ENCODE measurements at places on chromosomes 3 and 15.

DNA sequence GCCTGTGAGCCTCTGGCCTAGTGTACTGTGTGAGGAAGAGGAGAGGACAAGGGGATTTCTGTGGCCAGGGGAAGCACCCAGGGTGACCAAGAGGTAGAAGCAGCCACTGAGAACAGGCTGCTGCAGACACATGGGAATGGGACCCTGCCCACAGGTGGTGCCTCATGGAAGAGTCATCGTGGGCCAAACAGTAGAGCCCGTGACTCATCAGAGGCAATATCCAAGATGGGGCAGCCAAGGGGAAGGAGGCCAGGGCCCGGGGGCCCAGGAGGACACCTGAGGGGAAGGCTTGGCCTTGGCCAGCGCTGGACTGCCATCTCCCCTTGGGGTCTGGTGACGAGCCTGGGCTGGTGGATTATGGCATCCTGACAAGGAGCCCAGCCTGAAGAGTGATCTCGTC, 275.0 kb upstream of the LYSMD4 start:
- no peak for DNase-seq

- no peak for DNase-seq
These were observed 58.5 kb downstream of the ECT2 start for GRCh38 chr3:172808969-172809546.

DNA sequence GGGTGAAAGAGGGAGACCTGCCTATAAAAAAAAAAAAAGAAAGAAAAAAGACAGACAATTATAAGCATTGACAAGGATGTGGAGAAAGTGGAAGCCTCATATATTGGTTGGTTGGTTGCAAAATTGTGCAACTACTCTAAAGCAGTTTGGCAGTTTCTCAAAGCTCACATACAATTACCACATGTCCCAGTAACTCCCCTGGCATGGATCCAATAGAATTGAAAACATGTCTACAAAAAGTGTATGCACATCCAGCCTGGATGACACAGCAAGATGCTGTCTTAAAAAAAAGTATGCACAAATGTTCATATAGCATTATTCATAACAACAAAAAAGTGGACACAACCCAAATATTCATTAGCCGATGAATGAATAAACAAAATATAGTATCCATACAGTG, 19.5 kb downstream of the SETMAR start:
- DNase-seq, result no peak

DNA sequence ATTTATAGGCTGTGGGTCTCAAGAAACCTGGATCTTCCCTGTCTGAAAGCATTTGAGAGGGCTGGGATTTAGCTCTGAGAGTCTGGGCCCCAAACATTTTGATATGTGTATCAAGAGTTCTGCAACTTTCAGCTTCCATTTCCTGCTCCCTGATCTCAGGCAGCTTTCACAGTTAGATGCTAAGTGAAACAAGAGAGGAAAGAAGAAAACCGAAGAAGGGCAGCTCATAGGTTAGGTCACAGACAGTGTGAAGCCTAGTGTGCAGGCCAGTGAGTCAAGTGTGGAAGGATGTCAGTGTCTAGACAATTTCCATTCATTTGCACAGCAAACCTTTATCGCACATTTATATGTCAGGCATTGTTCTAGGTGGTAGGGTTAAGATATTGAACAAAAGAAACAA, 173.6 kb upstream of the PROK2 start:
- no peak for DNase-seq

GRCh38 chr3:161673866-161674265, 177.3 kb downstream of the OTOL1 start:
- DNase-seq, result no peak

DNA sequence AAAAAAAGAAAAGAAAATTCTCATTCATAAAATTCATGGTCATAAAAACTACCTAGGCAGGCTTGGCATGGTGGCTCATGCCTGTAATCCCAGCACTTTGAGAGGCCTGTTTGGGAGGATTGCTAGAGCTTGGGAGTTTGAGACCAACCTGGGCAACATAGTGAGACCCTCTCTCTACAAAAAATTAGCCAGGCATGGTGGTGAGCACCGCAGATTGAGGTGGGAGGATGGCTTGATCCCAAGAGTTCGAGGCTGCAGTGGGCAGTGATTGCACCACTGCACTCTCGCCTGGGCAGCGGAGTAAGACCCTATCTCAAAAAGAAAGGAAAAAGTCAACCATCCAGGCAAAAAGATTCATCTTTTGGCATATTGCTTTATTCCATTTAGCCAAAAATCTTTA, 58.5 kb downstream of the MEIS2 start:
- no peak for DNase-seq

DNA sequence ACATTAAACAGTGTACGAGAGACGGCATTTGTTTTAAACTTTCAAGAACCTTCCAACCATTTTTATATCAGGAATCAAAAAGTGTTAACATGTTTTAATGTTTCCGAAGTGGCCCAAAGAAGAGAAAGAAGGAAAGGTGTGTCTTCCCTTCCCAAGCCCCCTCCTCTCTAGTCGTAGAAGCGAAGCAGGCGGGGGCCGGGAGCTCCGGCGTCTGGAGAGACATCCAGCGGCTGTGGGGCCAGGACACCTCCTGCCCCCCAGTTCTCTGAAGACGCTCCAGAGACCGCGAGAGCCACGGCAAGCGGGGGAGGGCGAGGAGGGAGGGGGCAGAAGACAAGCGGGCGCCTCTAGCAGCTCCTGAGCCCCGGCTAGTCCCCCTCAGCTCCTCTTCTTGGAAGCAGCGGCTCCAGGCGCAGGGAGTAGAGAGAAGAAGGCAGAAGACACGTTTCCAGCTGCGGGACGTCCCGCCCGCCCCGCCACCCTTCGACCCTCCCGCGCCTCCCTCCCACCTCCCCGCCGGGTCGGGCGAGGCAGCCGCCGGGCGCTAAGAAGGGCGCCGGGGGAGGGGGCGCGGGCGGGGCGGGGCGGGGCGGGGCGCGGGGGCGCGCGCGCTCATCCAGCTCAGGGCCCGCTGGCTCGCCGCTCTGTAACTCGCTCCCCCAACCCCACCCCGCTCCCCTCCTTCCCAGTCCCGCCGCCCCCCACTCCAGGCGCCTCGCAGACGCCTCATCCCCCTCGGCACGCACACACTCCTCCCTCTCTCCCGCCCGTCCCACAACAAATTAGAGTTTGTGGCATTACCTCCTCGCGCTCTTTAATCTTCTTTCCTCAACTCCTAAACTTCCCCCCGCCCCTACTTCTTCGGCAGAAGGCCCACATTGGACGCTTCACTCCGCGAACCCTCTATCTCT, at the start of gene ZBTB20:
TSS of gene ZBTB20 (minus strand) at position 871 of the 911 bp plus-strand sequence.
- peak; percentile 72 for DNase-seq

DNA sequence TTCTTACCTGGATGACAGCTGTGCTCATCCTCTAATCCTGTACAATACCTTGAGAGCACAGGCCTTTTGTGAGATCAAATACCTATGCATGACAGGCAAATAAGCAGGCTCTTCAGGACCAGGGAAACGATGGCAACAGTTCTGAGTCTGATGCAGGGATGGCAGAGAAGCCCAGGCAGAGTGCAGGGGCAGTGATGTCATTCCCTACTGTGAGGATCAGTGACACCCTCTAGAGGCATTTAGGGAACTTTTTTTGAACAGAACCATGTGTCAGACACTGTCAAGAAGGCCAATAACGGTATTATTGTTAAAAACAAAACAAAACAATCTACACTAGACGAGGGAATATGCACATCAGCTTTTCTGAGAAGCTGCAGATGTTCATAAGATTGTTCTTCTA, 314.8 kb upstream of the CTDSPL start:
- DNase-seq, result no peak

- no peak for DNase-seq
These were observed 67.0 kb downstream of the CHSY1 start for GRCh38 chr15:101184830-101185229.

DNA sequence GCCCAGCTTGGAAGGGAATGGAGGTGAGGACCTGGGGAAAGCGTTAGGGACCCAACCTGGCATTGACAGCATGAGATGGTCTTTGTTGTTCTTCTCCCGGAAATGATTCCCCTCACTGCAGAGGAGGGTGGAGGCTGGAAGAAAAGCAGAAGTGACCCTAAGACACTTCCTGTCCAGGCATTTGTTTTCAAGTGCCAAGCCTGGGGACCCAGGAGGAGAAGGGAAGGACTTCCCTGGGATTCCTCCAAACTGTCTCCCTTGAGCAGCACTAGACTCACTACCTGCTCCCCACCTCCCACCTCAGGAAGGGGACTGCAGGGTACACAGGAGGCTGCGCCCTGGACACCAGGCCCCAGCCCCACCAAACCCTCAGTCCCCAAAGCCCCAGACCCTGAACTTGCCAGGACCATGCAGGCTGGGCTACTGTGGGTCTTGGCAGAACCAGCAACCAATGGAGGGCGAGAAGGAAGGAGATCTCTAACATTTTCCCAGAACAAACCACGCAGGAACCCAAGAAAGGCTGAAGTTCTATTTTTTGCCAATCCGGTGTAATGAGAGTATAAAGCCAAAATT, 9.8 kb upstream of the VIPR1 start:
- DNase-seq, result no peak

GRCh38 chr3:17755836-17756235, 13.4 kb upstream of the TBC1D5 start:
- no peak for DNase-seq

DNA sequence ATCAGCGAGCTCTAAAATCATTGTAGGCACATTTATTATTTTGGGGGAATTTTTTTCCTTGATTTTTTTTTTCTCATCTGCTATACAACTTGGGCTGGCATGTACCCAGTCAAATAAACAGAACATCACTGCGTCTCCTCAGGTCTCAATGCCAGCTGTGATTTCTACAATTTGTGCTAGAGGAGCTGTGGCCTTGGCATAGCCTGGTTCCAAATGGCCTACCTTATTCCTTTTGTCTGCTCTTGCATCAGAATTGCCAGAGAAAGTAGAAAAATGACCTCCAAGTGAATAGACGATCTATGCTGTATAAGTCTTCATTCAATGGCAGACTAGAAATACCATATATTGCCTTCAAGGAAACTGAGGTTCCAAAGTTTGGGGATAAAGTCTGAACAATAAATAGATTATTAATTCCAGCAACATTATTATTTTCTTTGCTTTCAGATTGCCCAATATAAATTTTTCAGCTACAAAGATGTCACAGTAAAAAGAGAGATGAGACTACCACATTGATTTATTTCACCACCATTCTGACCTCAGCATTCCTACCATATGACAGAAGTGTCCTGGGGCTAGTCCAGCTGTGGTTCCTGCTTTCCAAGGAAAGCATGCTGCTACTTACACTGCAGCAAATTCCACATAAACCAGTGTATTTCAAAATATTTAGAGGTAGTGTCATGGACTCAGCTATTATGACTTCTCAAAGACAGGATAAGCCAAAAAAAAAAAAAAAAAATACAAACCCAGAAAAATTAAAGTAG, 493.9 kb upstream of the ZNF385D start:
- DNase-seq, result no peak

DNA sequence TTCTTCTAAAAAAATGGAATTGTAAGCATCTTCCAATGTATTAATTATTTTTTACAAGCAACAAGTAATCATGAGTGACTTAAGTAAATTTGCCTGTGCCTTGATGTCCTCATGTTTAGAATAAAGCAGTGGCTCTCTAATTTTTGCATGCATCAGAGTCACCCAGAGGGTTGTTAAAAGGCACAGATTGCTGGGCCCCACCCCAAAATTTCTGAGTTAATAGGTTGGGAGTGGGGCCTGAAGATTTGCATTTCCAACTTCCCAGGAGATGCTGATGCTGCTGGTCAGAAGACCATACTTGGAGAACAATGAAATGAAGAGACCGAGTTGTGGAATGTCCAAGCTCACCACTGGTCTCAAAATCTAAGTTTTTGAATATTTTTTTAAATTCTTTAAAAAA, 70.2 kb downstream of the ARHGAP31 start:
- DNase-seq, result no peak

- DNase-seq, result no peak
These were observed 305.4 kb downstream of the MEX3B start for GRCh38 chr15:81740416-81740815.

DNA sequence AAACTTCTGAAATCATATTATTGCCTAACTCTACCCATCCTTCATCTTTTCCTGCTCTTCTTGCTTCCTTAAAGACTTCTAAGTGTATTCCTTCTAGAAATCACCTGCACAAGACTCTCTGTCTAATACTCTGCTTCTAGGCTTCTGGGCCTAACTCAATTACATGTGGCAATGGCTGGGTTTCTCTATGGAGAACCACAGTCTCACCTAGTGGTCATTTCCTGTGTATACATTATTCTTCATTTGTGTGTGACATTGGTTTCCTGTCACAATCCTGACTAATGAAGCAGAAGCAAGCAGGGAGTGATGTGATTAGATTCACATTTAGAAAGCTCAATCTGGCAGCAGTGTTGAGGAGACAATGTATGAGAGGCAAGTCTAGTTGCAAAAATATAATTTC, 16.9 kb upstream of the CLDN1 start:
- no peak for DNase-seq

GRCh38 chr3:174430986-174431385, 428.1 kb upstream of the NAALADL2 start:
- no peak for DNase-seq
